ENCODE measurements at places on chromosomes 12 and 14. TPM values are rescaled to one million over a fixed set of nuclear protein-coding genes. Genes with fewer than 3 reads are reported as not detected.
A peak's percentile ranks its signal among the peaks of the same experiment; 100 is the strongest.

Gene SOX5
- total RNA-seq: 53.8 TPM

Gene GNB3
- total RNA-seq: 9.9 TPM

Gene GUCY2C
- not detected for total RNA-seq

Gene SLC16A7
- total RNA-seq: 23.2 TPM

Gene OVCH1
- 0.20 TPM for total RNA-seq

Gene KRT8
- total RNA-seq: 2.1 TPM

Gene KRT73
- total RNA-seq: not detected

Gene DTX3
- 29.4 TPM for total RNA-seq

Gene SCARB1
- 15.3 TPM for total RNA-seq

Gene BTBD7
- total RNA-seq: 21.4 TPM

Gene PSMB11
- total RNA-seq: not detected

DNA sequence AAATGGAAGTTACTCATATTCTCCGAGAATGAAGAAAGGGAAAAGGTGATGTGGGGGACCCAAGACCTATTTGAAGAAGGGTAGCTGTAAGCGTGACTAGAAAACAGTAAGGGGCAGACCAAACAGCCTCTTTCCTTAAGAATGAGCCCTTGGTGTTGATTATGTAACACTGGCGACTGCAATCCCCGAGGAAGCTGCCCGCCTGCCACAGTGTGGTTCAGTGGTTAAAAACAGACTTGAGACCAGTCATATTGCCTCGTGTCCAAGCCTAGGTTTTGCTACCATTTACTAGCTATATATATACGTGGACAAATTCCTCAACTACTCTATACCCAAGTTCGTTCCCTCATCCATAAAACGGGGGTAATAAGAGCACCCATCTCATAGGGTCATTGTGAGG is 49.1 kb downstream of the SSPN start:
- no peak for DNase-seq

- peak; percentile 82 for DNase-seq
Observed at GRCh38 chr14:85529803-85530574, at the start of gene FLRT2. Gene FLRT2, plus strand, starts transcription at chr14:85530144. Its CDS starts 91,371 bp downstream, at chr14:85621515.

- DNase-seq: no peak
Observed at GRCh38 chr12:91786499-91787272, 359.0 kb downstream of the BTG1 start.

DNA sequence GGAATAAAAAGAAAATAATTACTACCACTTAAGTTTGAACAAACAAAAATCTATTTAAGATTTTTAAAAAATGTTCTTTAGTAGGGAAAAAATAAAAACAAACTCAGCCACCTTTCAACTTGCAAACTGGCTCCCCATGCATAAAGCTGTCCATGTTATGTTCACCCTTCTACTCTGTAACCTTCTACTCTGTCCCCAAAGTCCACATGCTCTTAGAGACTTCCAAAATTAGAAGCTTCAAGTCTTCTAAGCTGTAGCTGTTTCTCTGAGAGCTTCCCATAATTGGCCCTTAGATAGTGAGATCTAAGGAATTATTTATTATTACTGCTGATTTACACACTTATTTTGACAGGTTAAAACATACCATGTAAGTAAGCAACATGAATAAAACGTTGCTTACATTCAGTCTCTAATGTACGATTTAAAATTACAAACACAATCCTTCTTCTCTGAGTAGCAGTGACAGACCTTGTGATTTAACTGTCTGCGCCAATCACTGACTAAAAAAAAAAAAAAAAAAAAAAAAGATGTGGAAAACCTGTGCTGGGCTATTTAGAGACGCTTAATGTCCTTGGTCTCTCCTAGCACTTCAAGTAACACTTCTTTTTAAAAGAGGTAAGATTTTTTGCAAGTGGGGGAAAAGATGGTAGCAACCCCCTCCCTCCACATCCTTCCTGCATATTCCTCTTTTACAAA is 28.3 kb upstream of the GRIP1 start:
- no peak for DNase-seq

DNA sequence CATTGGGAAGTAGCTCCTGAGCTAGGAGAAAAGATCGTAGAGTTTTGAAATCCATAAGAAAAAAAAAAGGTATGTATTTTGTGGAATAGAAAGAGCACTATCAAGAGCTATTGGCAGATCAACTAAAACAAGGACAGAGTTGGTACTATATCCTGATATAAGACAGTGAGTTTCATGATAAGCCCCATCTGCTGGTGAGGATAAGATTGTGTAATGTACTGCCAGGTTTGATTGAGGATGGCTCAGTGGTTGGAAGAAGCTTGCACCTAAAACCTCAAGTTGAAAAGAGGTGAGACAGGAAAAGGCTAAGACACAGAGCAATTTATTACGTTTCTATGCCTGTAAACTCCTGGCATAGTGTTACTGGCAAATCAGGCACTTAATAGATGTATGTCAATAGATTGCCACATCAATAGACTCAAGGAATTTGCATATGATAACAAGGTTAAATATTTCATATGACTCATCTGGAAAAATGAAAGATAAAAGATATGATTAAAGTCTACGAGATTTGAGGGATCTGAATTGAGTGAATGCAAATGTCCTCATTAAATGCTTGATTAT is 525.6 kb downstream of the FLRT2 start:
- DNase-seq: no peak

DNA sequence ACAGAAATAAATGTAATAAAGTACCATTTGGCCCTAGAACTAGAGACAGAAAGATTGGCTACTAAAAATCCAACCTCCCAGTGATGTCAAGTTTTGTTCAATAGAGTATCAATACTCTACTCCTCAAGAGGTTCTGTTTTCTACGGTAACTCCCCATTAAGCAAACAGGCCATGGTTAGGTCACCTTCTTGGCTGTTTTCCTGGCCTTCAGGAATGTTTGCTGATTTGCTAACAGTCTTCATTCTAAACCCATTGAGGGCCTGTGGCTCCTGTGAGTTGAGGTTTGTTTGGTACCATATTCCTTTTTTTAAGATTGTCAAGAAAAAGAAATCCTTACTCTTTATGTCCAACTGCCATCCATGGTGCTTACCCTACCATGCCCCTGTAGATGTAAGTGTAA is 1022.0 kb upstream of the TMEM132C start:
- DNase-seq: no peak

DNA sequence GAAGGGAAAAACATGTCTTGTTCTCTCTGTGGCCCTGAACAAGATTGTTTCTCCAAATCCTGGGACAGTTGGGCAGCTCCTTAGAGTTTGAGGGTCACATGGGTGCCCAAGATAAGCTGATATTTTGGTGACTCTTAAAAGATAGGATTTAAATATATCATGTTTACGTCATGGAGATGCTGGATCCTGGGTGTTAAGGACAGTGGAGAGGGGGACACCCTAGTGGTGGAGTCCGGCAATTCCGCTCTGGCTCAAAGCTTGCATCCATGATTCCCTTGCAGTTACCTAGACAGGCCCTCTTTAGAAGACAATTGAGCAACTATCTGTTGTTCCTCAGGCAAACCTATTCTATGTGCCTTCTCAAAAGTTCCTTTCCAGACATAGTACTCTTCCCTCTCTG is 101.8 kb downstream of the CMKLR1 start:
- no peak for DNase-seq

GRCh38 chr12:97173688-97174410 is 266.8 kb downstream of the NEDD1 start:
- no peak for DNase-seq

- DNase-seq: no peak
Observed at GRCh38 chr14:104135904-104136471, 2.4 kb upstream of the KIF26A start.

- peak; percentile 64 for DNase-seq
Observed at GRCh38 chr12:106841510-106842302, 67.2 kb downstream of the RIC8B start.

- DNase-seq: no peak
Observed at GRCh38 chr12:159156-159782, 54.7 kb downstream of the SLC6A12 start.

DNA sequence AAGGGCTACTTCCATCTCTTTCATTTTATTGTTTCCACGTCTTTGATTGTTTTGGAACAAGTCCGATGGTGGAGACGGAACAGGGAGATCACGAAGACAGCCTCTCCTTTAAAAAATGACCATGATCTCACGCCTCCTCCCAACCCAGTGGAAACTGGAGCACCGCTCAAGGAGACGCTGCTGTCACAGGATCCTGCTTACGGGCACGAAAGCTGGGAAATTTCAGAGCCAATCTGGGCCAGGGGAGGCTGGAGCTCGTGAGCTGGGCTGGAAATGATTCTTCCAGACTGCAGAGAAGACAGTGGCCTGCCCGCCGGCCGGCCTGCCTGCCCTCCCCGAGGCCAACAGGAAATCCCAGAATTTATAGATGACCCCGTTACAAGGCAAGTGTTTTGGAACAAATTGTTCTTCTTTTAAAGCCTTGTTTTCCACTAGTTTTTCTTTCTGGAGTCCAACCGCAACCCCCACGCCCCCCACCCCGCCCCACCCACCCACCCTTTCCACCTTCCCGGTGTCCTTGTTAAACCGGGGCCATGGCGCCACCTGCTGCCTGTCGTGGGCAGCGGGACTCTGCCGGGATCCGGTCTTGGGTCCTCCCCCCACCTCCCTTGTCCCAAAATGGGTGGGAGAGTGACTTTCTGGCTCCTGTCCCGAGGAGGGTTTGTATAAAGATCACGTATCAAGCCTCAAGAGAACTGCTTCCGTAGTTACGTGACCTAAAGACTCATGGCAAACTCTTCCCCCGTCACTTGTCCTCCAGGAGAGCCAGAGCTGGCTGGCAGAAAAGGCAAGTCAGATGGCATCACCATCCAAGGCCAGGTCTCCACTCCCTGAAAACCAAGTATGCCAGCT is 40.3 kb downstream of the MAP1LC3B2 start:
- peak; percentile 86 for DNase-seq

- no peak for DNase-seq
Observed at GRCh38 chr14:52023518-52023917, 34.2 kb downstream of the RTRAF start.

DNA sequence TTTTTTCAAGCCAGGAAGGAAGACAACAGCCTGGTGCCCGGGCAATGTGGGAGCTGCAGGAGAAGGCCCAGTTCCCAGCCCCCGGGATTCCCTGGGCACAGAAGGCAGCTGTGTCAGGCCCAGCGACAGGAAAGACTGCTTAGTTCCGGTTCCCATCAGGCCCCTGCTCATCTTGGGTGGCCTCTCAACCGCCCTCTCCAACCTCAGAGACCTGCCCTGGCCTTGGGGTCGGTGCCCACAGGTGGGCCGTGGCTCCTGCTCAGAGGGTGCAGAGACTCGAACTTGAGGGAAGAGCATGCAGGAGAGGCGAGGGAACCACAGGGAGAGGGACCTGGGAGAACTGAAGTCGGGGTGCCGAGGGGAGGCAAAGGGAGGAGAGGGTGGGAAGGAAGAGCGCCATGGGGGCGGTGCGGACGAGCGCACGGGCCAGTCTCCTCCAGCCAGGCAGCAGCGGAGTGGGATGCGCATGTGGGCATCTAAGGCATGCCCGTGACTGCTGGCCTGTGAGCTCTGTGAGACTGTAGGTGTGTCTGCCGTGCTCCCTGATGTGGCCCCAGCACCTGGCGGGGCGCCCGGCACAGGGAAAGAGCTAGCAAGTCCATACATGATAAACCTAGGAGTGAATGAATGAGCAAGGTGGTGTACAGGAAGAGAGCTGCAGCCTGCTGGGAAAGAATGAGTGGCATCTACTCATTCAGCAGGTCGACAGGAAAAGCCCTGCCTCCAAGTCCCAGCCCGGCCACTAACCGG is 42.7 kb downstream of the SSH1 start:
- no peak for DNase-seq

- no peak for DNase-seq
Observed at GRCh38 chr14:97120204-97120603, 323.0 kb downstream of the VRK1 start.

GRCh38 chr12:16158050-16158449 is 119.4 kb downstream of the SLC15A5 start:
- DNase-seq: no peak

GRCh38 chr12:46386360-46386867 is 13.8 kb upstream of the SLC38A2 start:
- no peak for DNase-seq

DNA sequence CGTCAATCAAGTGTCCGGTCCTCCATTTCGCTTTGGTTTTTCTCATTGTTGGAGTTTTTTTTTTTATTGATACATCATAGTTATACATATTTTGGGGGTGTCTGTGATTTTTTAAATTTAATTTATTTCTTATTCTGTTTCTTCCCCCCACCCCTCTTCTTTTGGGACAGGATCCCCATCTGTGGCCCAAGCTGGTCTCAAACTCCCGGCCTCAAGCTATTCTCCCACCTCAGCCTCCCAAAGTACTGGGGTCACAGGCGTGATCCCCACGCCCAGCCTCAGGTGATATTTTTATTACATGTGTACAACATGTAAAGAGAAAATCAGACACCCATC is 51.3 kb upstream of the ZFP36L1 start:
- no peak for DNase-seq

- no peak for DNase-seq
Observed at GRCh38 chr14:64266239-64266638, 27.9 kb downstream of the ESR2 start.

GRCh38 chr12:96242597-96242996 is 48.4 kb downstream of the ELK3 start:
- DNase-seq: no peak

DNA sequence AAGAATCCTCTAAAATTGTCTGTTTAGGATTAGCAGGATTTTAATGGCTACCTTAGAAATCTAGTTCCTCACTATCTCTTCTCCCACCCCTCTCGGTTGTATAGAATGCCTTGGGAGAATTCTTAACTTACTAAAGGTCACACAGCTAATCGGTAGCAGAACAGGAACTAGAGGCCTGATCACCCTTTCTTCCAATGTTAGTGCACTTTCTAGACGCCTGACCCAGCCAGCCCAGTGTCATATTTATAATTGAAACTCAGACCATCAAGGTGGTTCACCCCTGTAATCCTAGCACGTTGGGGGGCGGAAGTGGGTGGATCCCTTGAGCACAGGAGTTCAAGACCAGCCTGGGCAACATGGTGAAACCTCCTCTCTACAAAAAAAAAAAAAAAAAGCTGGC is 1.7 kb downstream of the TIGAR start:
- no peak for DNase-seq

GRCh38 chr12:128844031-128844635 is 9.1 kb upstream of the GLT1D1 start:
- no peak for DNase-seq

GRCh38 chr12:82554529-82554928 is 132.2 kb upstream of the TMTC2 start:
- no peak for DNase-seq

GRCh38 chr14:80325688-80326087 is 114.4 kb upstream of the DIO2 start:
- no peak for DNase-seq

- DNase-seq: no peak
Observed at GRCh38 chr12:131077931-131078391, 124.3 kb downstream of the ADGRD1 start.

GRCh38 chr12:106709068-106709511 is 65.4 kb upstream of the RIC8B start:
- no peak for DNase-seq

- no peak for DNase-seq
Observed at GRCh38 chr12:11877102-11877826, 193.5 kb upstream of the BCL2L14 start.
